ENCODE measurements at places on chromosomes 1 and 21.

DNA sequence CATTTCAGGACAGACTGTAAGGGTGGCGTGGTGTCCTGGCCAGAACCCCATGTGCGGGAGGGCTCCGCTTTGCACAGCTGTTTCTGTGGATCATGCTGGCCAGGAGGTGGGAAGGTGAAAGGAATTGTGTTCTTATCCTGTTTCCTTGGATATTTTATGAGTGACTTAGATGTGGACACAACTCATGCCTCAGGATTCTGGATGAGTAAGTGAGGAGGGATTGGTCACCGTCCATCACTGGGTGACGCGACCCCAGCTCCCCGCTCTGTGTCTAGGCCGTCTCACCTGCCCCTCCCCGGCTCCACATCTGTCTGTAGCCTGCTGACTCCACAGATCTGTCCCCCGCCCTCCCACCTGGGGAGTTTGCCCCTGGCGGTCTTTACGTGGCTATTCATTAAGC, 48.8 kb downstream of the PIK3CD start:
- no peak for DNase-seq

- DNase-seq: no peak
Observed at GRCh38 chr1:178648151-178648550, 76.9 kb upstream of the RALGPS2 start.

- no peak for DNase-seq
Observed at GRCh38 chr1:197736685-197737084, 38.6 kb downstream of the DENND1B start.

GRCh38 chr1:24557711-24558131, 1.8 kb downstream of the NCMAP start:
- no peak for DNase-seq

- DNase-seq: no peak
Observed at GRCh38 chr1:242033447-242033846, 34.5 kb upstream of the MAP1LC3C start.

DNA sequence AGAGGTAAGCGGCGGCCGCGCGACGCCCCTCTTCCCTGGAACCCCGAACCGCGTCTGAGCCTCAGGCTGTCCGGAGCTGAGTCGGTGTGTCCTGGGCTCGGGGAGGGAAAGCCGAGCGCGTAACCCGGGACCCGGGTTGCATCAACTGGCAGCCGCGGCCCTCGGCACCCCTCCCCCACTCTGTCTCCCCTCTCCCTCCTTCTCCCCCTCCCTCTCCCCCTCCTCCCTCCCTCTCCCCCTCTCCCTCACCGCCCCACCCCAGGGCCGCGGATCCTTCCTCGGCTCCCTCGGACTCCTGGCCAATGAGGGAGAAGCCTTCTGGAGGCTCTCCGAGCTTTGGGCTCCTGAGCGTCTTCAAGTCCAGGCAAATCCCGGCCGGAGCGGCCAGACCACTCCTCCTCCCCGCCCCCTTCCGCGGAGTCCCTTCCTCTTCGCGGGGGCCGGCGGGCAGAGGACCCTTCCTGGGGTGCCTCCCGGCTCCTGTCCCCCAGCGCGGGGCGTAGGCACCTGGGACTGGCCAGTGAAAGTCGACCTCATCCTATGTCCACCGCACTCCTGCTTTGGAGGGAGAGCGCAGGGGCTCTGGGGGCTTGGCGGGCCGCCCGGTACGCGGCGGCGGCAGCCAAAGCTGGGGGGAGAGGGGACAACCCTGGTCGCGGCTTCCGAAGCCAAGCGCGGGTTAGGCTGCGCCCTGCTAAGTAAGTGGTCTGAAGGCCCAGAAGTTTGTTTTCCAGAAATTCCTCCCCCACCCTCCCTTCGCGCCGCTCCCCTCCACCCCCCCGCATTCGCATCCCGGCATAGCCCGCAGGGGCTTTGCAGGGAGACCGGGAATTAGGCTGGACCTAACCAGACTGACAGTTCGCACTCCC, 850 bp downstream of the SESN2 start:
- no peak for DNase-seq

GRCh38 chr1:194062962-194063361, 876.5 kb upstream of the B3GALT2 start:
- DNase-seq: no peak
